ENCODE measurements at places on chromosomes 3 and 15.

DNA sequence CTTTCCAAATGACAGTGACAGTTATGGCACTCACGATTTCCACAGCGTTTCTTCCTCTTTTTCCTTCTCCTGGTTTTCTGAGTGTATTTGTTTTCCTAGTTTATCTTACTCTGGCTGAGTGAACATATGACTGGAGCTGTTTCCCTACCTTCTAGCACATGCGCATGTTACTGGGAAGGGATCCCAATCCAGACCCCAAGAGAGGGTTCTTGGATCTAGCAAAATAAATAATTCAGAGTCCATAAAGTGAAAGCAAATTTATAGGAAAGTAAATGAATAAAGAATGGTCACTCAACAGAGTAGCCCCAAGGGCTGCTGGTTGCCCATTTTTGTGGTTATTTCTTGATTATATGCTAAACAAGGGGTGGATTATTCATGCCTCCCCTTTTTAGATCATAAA, 23.8 kb downstream of the METTL6 start:
- DNase-seq: no peak

DNA sequence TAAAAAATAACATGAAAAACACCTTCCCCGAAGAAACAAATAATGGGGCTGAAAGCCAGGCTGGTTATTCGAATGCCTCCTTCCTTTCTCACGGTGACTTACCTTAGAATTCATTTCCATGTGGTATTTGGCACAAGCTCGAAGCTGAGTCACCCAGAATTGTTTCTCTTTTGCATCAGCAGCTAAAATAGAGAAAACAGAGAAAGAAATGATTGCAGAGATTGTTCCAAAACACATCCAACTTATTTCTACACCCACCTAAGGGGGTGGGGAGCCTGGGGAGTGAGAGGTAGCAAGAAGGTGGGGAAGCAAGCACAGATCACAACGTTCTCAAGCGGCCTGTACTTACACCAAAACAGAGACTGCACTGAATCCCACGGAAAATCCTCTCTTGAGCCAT, 104.7 kb downstream of the OSBPL10 start:
- DNase-seq: no peak

GRCh38 chr3:179603831-179604230, 607 bp downstream of the MRPL47 start:
- no peak for DNase-seq

DNA sequence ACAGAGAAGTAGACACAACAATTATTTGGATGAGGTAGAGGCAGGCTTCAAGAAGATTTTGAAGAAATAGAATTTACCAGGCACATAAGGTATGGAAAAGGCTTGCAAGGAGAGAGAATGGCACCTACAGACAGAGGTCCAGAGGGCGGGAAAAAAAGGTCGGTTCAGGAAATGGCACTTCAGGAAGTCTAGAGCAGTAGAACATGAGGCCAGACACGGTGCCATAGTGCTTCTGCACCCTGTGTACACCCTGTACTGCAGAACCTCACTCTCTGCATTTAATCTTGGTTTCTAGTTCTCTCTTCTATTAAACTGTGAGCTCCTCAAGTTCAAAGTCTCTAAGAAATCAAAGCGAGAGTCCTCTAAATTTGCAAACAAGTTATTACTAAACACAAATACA, 113.4 kb upstream of the C2CD4B start:
- no peak for DNase-seq

- DNase-seq: no peak
Measured at GRCh38 chr3:130677343-130677742, 69.3 kb downstream of the PIK3R4 start.

- DNase-seq: no peak
Measured at GRCh38 chr15:56894601-56895000, 23.8 kb upstream of the TCF12 start.

DNA sequence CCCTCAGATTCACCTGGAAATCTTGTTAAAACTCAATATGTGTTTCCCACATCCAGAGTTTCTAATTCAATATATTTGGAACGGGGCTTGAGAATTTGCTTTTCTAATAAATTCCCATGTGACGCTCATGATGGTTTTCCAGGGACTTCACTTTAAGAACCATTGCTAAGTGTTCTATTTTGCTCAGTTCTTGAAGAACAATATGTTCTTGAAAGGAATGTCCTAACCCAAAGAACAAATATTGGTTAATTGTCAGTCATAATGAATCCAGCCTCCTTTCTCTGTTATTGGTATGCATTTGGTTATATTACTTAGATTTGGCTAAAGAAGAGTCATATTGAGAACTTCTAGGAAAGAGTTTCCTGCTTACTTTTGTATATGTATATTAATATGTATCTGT, 4.4 kb upstream of the PLSCR2 start:
- no peak for DNase-seq

GRCh38 chr3:180961087-180961486, 28.4 kb downstream of the DNAJC19 start:
- no peak for DNase-seq

- DNase-seq: no peak
Measured at GRCh38 chr15:81183439-81183775, 13.3 kb upstream of the IL16 start.

DNA sequence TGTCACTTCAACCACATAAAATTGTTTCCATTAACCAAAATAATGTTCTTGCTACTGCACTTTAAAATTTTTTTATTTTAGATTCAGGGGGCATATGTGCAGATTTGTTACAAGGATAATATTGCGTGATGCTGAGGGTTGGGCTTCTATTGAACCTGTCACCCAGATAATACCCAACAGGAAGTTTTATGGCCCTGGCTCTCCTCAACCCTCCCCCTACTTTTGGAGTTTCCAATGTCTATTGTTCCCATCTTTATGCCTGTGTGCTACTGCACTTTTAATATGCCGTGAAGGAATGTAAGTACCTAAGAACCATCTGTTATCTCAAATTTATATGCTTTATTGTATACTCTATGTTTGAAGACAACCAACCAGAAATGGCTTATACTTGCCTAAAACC, 42.0 kb upstream of the IMPG2 start:
- DNase-seq: no peak

- no peak for DNase-seq
Measured at GRCh38 chr3:69568458-69568857, 170.8 kb upstream of the MITF start.

DNA sequence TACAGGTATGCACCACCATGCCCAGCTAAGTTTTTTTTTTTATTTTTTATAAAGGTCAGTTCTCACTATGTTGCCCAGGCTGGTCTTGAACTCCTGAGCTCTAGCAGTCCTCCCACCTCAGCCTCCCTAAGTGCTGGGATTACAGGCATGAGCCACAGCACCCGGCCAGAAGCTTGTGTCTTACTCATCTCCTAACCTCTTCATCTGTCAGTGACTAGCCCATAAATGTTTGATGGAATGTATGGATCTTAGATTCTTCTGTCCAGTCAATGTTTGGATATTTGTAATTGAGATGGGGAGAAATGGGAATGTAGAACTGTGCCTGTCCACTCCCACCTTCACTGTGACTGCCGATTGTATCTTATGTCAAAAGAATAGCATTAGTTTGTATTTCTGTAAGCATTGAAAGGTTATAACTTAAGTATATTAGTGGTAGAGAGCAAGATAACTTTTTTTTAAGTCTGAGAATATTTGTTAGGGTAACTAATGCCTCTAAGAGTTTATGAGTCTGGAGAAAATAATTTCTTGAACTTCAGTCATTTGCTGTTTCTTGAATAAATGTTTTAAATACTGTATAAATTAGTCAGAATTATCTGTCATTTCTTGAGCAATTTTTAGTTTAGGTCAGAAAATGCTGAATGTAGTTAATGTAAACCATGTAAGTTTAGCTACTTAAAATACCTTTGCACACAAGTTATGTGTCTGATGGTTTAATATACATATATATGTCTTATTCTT, 215.3 kb upstream of the CGNL1 start:
- no peak for DNase-seq

DNA sequence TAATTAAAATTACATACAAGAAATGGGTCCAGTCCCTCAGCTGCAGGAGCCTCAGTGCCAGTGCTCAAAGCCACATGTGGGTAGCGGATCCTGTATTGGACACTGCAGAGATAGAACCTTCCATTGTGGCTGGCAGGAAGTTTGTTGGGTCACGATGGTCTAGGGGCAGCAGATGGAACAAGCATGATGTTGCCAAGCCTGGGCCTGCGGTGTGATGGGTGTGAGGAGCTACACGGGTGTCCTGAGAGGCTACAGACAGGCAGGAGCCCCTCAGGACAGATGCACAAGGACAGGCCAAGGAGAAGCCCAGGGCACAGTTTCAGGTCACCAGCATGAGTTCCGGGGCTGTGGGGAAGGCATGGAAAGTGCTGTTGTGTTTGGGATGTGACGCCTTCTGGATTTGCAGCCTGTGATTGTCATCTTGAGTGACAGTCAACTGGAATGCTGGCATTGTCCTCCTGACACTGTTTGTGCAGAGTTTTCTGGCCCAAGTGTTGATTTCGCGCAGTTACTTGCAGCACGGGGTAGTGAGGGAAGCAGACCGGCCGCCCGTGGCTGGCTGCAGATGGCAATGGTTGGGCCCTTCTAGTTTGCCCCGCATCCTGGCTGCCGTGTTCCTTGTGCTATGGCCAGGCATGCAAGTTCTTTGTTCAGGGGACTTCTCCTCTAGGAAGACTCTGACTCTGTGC, 177.1 kb downstream of the NSMCE3 start:
- DNase-seq: no peak

- DNase-seq: no peak
Measured at GRCh38 chr3:172903642-172904320, 153.3 kb downstream of the ECT2 start.

GRCh38 chr3:138241061-138241460, 54.0 kb downstream of the ARMC8 start:
- no peak for DNase-seq

DNA sequence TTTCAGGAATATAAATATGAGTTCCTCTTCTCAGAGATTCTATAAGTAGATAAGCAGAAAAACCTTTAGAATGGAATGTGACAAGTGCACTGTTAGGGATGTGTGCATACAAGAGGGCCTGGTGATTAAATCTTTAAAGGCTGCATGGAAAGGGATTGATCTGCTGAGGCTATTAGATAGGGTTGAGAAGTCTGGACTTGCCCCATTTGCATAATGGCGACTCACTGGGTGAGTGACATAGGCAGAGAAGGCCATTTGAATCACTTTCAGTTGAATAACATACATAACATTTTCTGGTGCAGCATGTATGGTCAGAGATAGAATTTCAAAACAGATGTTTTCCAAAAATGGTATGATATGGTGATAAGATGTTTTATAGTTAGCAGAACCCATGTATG, 156.9 kb downstream of the ZNF621 start:
- no peak for DNase-seq

DNA sequence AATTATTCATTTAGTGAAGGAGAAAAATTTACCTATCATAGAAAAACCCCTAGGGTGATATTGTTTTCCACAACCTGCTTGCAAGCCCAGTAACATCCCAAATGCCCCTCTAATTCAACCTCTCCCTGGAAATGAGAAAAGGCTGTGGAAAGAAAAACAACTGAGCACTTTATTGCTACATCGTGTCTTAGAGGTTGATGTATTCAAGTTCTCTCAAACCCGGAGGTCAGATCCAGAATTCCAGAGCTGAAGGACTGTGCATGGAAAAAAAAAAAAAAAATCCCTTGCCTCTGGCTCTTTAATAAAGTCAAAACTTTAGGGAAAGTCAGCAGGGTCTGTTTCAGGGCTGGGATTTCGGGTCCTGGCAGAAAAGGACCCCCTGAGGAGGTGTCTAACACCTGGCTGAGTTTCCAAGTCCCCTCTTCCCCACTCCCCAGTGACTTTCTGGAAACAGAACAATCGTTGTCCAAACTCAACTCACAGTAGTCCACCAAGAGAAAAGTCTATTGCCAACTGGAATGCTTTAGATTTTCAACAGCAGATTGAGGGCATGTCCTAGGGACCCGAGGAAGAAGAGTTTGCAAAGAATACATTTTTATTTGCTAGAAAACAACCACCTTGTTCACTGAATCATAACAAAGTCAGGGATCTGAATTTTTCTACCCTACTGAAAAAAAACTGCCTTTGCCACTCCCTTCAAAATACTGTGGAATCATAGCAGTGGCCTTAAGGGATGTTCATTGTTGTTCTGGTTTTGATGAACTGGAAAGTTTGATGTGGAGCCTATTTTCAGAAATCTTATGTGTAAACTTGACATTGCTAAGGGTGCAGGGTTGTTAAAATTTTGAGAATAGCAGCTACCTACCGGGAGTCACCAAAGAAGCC, 207.5 kb upstream of the ADAMTS9 start:
- no peak for DNase-seq

- DNase-seq: no peak
Measured at GRCh38 chr15:89524184-89524583, 27.8 kb upstream of the RHCG start.

GRCh38 chr15:60471314-60471713, 7.6 kb downstream of the ICE2 start:
- DNase-seq: no peak

DNA sequence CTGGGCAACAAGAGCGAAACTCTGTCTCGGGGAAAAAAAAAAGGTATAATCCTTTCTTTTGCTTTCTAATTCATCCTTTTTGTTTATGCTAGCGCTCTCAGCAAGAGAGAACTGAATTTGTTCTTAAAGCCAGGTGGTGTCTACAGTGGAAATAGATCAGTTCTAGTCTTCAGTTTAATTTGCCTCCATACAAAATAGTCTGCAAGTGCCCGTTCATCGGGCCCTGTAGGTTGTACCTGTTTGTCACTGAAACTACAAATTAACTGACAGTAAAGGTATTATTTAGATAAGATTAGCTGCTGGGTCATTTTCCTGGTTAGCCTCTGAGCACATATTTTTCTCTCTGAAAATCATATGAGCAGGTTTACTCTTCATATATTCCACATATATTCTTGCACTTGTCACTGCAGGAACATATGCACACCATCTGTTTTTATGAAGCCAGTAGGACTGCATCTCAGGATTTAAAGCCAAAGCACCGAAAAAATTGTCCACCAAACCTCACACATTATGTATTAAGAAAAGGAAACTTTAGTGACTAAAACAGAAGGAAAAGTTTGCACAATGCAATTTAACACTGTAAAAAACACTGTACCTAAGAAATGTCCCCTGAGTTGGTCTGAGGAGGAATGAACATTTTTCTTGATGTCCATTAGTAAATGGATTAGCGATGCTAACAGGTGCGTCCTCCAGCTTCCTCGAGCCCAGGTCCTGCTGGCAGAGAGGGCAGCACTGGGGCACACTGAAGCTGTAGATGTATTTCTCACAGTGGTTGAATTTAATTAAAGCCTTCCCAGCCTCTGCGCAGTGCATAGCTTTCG, 437 bp downstream of the MKRN2OS start:
- DNase-seq: no peak
